ENCODE measurements at places on chromosomes 7 and 10. TPM values are rescaled to one million over a fixed set of nuclear protein-coding genes. Genes with fewer than 3 reads are reported as not detected.

KEL gene
- not detected for polyA plus RNA-seq

DNAAF5 gene
- polyA plus RNA-seq, result 2.7 TPM

NCF1 gene
- 313 TPM for polyA plus RNA-seq

RSBN1L gene
- 8.0 TPM for polyA plus RNA-seq

OPN4 gene
- not detected for polyA plus RNA-seq

SLC18A2 gene
- polyA plus RNA-seq, result 0.19 TPM

IDE gene
- polyA plus RNA-seq, result 11.7 TPM

FOXI2 gene
- not detected for polyA plus RNA-seq

DOCK1 gene
- polyA plus RNA-seq, result not detected

GPR141 gene
- polyA plus RNA-seq, result not detected

BLNK gene
- polyA plus RNA-seq, result 217 TPM

ADCY1 gene
- 0.18 TPM for polyA plus RNA-seq

NUTM2B gene
- polyA plus RNA-seq, result 0.21 TPM

SPDYE16 gene
- polyA plus RNA-seq, result 0.11 TPM

ZNF775 gene
- polyA plus RNA-seq, result 5.1 TPM

DYNC1I1 gene
- not detected for polyA plus RNA-seq

RAMP3 gene
- not detected for polyA plus RNA-seq

AKR1C4 gene
- not detected for polyA plus RNA-seq

NME8 gene
- not detected for polyA plus RNA-seq

GSTO2 gene
- polyA plus RNA-seq, result 0.90 TPM

CYP2E1 gene
- polyA plus RNA-seq, result not detected

FLNC gene
- not detected for polyA plus RNA-seq
